ENCODE measurements at places on chromosomes 1 and 21.

GRCh38 chr1:116408803-116409720, 36.0 kb downstream of the ATP1A1 start:
- no peak for DNase-seq

DNA sequence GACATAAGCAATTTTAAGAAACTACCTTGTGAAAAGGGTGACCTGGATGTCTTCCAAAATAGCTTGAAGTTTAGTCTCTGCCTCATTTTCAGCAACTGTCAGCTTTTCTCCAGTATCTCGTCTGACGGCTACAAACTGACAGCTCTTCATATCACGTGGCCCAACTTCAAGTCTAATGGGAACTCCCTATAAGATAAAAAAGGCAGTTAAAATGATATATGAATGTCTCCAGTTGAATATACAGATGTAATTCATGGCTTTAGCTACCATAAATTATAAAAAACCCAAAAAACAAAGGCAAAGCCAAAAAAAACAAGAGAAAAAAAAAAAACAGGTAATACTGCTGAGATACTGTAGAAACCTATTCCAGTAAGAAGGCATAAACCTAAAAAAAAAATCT, 44.9 kb upstream of the SLC30A10 start:
- no peak for DNase-seq

- no peak for DNase-seq
Measured at GRCh38 chr1:202411422-202411821, 62.9 kb downstream of the PPP1R12B start.

- DNase-seq: no peak
Measured at GRCh38 chr1:104787866-104788510, 1038.3 kb downstream of the AMY1C start.

GRCh38 chr1:192747301-192747700, 61.5 kb upstream of the RGS2 start:
- DNase-seq: no peak

DNA sequence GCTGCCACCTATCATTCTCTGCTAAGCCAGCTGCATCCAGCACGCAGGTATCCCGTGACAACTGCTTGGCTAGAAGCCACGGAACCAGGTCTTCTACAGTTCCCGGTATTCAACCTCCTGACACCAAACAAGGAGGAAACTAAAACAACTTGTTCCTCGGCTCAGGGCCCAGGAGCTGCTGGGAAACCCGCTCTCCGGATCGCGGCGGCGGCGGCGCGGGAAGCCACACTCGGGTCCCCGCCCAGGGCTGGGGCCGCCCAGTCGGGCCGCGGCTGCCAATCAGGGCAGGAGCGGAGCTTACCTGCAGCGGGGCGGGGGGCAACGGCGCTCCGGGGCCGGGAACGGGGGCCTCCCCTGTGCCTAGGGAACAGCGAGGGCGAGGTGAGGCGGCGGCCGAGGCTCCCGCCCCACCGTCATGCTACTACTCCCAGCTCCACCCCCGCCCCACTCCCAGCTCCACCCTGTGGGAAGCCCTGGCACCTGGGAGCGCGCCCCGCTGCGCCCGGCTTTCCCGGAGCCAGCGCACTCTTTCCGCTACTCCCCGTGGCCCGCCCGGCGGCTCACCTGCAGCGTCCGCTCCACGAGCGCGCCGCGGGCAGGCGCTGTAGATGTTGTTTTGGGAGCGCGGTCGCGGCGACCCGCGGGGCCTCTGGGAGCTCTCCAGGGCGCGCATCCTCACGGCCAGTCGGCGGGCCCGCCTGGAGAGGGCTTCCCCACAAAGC, 12.1 kb downstream of the IL24 start:
- DNase-seq: no peak

DNA sequence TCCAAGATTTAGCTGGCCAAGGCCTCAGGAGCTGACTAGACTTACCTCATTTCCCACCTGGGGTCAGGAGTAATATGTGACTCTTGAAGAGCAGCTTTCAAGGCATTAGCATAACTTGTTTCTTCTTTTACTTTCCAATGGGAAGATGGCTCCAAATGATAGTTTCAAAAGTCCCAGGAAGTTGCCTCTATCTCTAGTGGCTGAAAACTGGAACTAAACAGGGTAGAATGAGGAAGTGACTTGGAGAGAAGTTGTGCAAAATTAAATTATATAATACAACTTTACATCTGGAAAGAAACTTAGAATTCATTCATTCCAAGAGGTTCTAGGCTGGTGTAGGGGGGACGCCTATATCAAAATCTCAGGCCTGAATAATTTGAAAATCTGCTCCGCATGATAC, 250.1 kb upstream of the FMN2 start:
- no peak for DNase-seq

- DNase-seq: no peak
Measured at GRCh38 chr1:213385806-213386324, 334.8 kb downstream of the RPS6KC1 start.

- DNase-seq: no peak
Measured at GRCh38 chr1:206725109-206725963, 40.6 kb downstream of the MAPKAPK2 start.

GRCh38 chr1:48107516-48107915, 110.3 kb upstream of the TRABD2B start:
- no peak for DNase-seq

GRCh38 chr1:47894410-47895278, 102.5 kb downstream of the TRABD2B start:
- no peak for DNase-seq

DNA sequence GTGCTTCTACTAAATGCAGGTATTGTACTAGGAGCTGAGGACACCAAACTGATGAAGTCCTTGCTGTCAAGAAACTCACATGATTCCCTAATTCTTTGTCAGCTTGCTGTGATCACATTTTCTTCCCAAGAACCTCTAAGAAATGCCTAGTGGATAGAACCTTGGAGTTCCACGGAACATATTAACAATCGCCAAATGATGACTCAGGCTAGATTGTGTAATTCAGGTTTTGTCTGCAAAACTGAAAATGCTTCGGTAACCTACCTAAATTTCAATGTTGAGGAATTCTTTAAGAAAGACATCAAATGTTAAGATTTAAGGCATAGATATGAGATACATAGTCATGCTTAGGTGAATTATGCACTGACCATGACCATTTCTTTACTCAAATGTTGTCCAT, 1.7 kb upstream of the GADD45A start:
- DNase-seq: no peak

DNA sequence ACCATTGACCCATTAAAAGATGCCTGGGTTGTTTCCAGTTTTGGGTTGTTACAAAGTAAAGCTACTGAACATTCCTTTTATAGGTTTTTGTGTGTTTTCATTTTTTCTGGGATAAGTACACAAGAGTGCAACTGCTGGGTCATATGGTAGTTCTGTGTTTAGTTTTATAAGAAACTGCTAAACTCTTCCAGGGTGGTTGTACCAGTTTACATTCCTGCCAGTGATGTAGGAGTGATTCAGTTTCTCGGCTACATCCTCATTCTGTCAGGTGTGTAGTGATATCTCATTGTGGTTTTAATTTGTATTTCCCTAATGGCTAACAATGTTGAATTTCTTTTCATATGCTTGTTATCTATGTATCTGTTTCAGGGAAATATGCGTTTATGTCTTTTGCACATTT, 58.5 kb upstream of the DNAJC6 start:
- no peak for DNase-seq

GRCh38 chr1:172673761-172674160, 14.9 kb downstream of the FASLG start:
- no peak for DNase-seq

DNA sequence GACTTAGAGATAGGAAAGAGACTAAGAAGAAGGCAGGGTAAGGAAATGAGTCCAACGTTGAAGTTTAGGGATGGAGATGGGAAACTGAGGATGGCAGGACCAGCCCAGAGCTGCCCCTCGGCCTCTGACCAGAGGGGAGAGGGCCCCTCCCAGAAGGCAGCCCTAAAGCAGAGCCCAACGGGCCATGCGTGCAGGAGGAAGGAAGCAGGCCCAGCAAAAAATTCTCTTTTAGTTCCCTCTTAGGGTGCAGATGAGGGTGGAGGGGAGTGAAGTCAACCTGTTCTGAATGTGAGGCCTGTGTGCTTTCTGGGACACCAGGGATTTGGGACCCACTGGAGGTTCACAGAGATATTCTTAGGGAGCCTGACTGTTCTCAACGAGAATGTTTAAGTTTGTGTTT, 225.4 kb downstream of the RHOU start:
- no peak for DNase-seq

GRCh38 chr1:114431026-114431425, 80.0 kb downstream of the TRIM33 start:
- DNase-seq: no peak

GRCh38 chr1:117815926-117816325, 113.5 kb downstream of the GDAP2 start:
- no peak for DNase-seq

DNA sequence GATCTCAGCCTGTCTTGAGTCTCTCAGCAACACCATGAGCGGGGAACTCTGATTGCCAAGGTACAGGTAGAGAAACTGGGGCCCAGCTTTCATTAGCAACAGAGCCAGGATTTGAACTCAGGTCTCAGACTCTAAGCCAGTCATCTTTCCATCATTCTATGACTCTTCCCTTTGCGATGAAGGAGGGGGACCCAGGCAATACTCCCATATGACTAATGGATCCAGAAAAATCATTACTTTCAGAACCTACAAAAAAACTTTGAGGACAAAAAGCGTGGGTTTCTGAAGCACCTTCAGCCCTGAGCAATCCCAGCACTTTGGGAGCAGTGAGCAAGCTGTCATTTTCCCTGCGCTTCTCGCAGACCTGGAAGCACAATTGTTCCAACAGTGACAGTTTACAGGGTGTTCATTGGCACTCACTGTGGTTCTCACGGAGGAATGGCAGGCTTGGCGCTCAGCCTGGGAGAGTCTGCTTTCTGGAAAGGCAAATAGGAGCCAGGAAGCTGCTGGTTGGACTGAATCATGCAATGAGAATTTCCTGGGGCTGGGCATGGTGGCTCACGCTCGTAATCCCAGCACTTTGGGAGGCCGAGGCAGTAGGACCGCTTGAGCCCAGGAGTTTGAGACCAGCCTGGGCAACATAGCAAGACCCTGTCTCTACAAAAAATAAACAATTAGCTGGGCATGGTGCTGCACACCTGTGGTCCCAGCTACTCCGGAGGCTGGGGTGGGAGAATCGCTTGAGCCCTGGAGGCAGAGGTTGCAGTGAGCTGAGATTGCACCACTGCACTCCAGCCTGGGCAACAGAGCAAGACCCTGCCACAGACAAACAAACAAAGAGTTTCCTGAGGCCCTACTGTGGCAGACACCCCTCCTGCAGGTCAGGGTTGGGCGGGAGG, 40.1 kb downstream of the SLC2A7 start:
- no peak for DNase-seq

DNA sequence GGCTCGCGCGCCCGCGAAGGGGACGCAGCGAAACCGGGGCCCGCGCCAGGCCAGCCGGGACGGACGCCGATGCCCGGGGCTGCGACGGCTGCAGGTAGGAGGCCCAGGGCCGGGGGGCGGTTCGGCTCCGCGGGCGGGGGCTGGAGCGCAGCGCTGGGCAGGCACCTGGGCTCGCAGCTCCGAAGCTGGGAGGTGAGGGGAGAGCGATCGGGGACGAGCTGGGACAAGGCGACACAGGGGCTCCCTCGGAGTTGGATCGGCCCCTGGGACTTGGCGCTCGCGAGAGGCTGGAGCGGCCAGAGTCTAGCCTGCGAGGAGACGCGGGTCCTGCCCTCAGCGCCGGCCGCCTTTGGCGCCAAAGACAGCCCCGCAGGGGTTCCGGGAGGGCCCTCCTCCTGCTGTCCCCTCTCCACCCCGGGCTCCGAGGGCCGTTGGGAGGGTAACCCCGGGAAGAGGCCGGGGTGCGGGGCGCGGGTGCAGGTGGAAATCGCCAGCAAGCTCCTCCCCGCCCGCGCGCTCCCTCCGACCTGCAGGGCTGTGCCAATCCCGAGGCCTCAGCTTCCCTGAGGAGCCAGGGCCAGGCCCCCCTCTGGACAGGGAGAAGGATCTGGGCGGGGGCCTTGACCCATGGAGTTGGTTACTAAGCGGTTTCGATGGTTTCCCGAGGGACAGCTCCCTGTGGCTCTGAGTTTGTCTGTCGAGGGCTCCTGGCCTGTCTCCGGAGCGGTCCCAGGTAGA, 401 bp downstream of the TP73 start:
- no peak for DNase-seq

- DNase-seq: no peak
Measured at GRCh38 chr1:111758373-111758772, 2.7 kb downstream of the DDX20 start.

DNA sequence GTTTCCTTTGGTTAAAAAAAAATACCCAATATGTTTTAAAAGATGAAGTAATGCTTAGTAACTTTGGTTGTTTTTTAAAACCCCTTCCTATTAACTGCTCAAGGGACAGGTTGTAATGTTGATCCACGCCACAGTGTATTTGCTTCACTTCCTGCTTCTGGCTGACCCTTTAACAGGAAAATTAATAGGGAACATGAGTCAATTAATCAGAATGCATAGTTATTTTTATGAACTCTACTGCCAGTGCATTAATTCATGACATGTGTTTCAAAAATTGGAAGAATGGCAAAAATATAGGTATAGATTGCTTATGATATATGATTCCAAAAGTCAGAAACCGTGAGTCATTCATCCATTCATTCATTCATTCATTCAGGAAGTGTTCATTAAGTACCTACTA, 204.8 kb downstream of the SETD4 start:
- DNase-seq: no peak

GRCh38 chr21:39671986-39672385, 59.2 kb downstream of the B3GALT5 start:
- no peak for DNase-seq

GRCh38 chr1:232123775-232124659, 497.4 kb downstream of the DISC1 start:
- DNase-seq: no peak

- peak; percentile 21 for DNase-seq
Measured at GRCh38 chr21:33362044-33362555, 37.3 kb downstream of the IFNAR1 start.

DNA sequence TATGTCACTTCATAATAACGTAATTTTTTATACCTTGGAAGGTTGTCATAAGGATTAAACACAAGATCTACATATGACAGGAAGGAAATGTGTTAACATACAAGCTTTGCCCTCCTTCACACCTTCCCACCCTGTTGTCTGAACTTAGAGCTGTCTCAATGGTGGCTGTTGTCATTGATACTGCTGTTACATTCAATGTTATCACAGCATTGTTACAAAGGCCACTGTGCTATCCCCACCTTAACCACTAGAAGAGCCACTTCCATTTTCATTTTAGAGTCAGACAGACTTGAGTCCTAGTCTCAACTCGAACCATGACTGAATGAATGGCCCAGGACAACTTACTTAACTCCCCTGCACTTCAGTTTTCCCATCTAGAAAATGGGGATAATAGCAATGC, 31.2 kb downstream of the TAS1R2 start:
- no peak for DNase-seq

DNA sequence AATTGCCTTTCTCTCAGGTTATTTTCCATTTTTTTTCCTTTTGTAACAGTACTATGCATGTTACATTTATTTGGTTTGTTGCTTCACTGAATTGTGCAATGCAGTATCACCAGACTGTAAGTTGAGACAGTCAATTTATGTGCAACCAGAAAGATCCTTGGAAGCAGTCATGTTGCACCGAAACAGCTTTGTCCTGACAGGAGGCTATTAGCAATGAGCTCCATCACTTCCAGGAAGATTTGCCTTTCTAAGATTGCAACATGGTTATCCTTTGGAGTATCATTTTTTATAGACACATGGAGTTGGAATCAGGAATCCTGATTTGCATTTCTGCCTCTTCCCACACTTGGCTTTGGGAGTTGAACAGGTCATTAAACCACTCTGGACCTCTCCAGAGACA, 84.5 kb upstream of the ST6GALNAC5 start:
- DNase-seq: no peak

All from esophagus squamous epithelium (tissue), 5 donors.